A549 treated with AZD2906 at 1 μM for 4 hours (cell line): ENCODE measurements at places on chromosomes 4 and X. TPM values are rescaled to one million over a fixed set of nuclear protein-coding genes. Genes with fewer than 3 reads are reported as not detected.

GLOD5 gene
- not detected in 5 replicates for total RNA-seq

RHOXF1 gene
- total RNA-seq, result not detected in 5 replicates

XK gene
- total RNA-seq, result 0.29 to 0.45 TPM (median 0.40 TPM) in 5 replicates

GRID2 gene
- total RNA-seq, result not detected in 5 replicates

CTPS2 gene
- total RNA-seq, result 9.7 to 11.9 TPM (median 10.2 TPM) in 5 replicates

AKAP14 gene
- total RNA-seq, result 0.08 TPM in 1 of 5 replicates, not detected in the others
